ENCODE measurements at places on chromosomes 1 and 21. TPM values are rescaled to one million over a fixed set of nuclear protein-coding genes. Genes with fewer than 3 reads are reported as not detected.

Gene RNF2
- total RNA-seq: 19.8 TPM

Gene NUDC
- 18.7 TPM for total RNA-seq

Gene DNM3
- 1.8 TPM for total RNA-seq

Gene CFHR2
- not detected for total RNA-seq

Gene MRAP
- total RNA-seq: not detected

Gene LYSMD1
- 7.8 TPM for total RNA-seq

Gene TMIGD3
- total RNA-seq: not detected

Gene AGO4
- 12.5 TPM for total RNA-seq

Gene PDC
- total RNA-seq: 0.20 TPM

Gene KCNJ9
- under 0.01 TPM for total RNA-seq

Gene LIPI
- not detected for total RNA-seq

Gene NGF
- 0.20 TPM for total RNA-seq

Gene CASP9
- 3.9 TPM for total RNA-seq

Gene PRAMEF1
- not detected for total RNA-seq

Gene OR2T11
- not detected for total RNA-seq

Gene CCDC185
- not detected for total RNA-seq

Gene CNR2
- not detected for total RNA-seq

Gene CCDC27
- not detected for total RNA-seq

Measured in subcutaneous preadipocyte (primary cell).